ENCODE measurements at places on chromosomes 5 and 9. TPM values are rescaled to one million over a fixed set of nuclear protein-coding genes. Genes with fewer than 3 reads are reported as not detected.

GRCh38 chr5:171750311-171750788 lies 35.3 kb upstream of the SMIM23 start:
- no peak overlapping the region for H3K4me3 ChIP-seq
- no peaks in the 10 kb centered on the region for H3K27me3 ChIP-seq
- DNase-seq, result peak; percentile 19
- H3K27ac ChIP-seq, result no peak overlapping the region
- no peaks in the 10 kb centered on the region for H3K4me1 ChIP-seq
- H3K36me3 ChIP-seq, result no peaks in the 10 kb centered on the region

CD72 gene
- 3.9 TPM for total RNA-seq

DNA sequence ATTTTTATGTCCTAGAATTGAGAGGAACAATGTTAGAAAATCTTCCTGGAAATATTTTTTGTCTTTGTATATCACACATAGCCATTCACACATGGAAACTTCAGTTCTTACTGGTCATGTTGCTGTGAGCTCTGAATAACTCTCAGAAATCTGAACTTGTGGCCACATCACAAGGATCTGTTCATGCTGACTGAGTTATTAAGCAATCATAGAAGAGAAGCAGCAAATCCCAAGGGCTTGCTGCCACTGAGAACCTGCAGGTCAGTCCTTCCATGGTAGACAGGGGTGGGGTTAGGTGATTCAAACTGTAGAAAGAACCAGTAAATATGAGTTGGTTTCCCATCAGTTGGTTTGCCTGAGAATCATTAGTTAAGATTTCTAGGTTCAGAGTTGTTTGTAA lies 27.6 kb downstream of the SGCD start:
- no peaks in the 10 kb centered on the region for H3K36me3 ChIP-seq
- H3K27ac ChIP-seq, result no peak overlapping the region
- no peak for DNase-seq
- H3K27me3 ChIP-seq, result no peaks in the 10 kb centered on the region
- H3K4me1 ChIP-seq, result no peaks in the 10 kb centered on the region

DNA sequence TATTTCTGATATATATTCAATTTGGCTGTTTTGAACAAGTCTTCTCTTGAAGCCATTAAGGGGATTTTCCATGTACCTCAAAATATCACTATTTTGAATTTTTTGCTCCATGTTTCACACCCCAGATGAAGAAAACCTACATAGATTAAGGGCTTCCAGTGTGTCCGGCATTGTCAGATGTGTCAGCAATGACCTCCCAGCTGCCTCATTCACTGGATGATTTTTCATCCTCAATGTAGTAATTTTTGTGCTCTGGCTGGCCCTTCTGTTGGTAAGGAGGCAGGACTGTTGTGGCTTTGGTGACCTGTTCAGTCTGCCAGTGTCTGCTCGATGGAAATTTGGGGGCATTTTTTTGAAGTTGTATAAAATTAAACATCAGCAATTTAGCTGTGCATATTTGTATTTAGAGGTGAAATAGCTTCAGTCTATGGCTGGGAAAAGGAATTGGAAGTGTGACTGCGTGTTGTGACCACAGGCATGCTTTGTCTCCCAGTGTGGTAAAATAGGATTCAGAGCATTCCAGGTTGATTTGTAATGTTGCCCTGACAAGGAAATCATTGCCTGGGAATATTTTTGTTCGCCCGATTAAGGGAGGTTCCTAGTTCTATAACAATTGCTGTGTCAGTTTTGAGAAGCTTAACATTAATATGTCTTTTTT lies 312.4 kb downstream of the ARHGEF28 start:
- no peak overlapping the region for H3K4me3 ChIP-seq
- H3K27ac ChIP-seq, result peak overlapping the region; percentile 79
- peaks cover 15% of the 10 kb centered on the region for H3K4me1 ChIP-seq
- DNase-seq, result no peak
- H3K27me3 ChIP-seq, result no peaks in the 10 kb centered on the region
- H3K36me3 ChIP-seq, result no peaks in the 10 kb centered on the region

BTNL8 gene
- not detected for total RNA-seq

DNA sequence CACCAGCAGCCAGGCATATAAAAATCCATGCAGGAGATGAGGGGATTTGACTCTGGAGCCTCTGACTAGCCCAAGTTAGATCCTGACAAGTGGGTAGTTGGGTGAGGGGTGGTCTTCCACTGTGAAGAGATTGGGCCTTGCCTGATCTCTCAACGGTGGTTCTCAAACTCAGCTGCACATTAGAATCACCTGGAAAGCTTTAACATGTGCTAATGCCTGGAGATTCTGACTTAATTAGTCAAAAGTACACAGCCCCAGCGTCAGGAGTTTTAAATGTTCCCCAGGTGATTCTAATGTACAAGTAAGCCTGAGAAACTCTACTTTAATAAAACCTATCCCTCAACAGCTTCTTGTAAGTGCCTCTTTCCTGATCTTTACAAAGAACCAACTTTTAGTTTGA lies 57.5 kb downstream of the GCNT4 start:
- no peak for DNase-seq
- H3K27me3 ChIP-seq, result no peaks in the 10 kb centered on the region
- H3K36me3 ChIP-seq, result no peaks in the 10 kb centered on the region
- no peak overlapping the region for H3K27ac ChIP-seq

DNA sequence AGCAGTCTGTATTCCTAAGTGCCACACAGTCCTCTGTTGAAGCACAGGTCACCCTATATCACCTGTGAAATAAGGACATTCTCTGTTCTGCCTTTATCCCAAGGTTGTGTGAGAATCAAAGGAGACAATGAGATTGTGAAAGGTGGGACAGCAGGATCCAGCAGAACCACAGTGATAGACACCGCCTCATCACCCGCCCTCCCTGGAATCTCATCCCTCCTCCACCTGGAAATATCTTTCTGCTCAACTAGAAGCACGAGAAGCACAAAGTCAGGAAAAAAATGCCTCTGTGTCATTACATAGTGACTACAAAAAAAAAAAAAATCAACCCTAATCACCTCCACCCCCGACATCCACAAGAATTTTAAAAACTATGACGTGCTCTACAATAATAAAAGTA lies 32.3 kb downstream of the KLHL3 start:
- no peaks in the 10 kb centered on the region for H3K36me3 ChIP-seq
- H3K4me1 ChIP-seq, result no peaks in the 10 kb centered on the region
- DNase-seq, result no peak
- H3K4me3 ChIP-seq, result no peak overlapping the region

OTULINL gene
- 26.2 TPM for total RNA-seq

Measured in body of pancreas (tissue), 4 donors.